Stimulated activated CD4-positive, alpha-beta T cell treated with anti-CD3 and anti-CD28 coated beads, Interleukin-2, amount 100 ng/mL, for 24 hours (primary cell): ENCODE measurements at places on chromosomes 7 and 10.

DNA sequence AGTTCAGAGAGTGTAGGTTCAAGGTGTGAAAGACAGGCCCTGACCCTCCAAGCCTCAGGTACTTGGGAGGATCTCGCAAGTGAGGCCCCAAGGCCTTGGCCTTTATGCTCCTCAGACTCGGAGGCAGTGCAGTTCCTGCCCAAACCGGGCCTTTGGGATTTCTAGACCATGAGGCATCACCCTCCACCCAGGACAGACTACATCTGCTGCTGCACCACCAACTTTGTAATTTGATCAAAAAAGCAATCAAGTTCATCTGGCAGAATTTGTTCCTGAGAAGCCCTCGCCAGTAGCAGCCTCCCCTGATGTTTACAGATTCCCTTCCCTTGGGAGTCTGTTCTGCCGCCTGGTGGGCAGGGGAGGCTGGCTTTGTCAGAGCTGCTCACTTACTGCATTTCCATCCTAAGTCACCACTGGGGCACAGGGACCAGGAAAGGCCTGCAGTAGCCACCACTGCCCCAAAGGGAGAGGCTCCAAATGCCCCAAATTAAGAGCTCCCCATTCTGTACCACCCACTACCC, 2.1 kb downstream of the CAMK2G start:
- DNase-seq = no peak

- no peak for DNase-seq
Measured at GRCh38 chr7:36760856-36761762, 36.8 kb upstream of the AOAH start.

DNA sequence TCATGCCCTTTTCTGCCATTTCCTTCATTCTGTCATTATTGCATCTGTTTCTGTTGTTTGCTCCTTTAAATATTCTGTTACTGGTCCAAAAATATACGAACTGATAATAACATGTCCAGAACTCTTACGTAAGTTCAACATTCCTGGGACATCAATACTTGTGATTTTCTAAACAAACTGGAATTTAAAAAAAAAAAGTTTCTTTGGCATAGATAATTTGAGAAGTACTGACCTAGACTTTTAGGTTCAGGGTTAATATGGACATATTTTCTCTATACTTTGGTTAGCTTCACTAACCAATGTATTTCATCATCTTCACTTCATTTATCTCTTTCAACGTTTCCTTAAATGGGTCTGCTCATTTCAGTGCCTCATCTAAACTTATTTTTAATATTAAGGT, 147.3 kb downstream of the JMJD1C start:
- DNase-seq = no peak

GRCh38 chr7:82263920-82264782, 179.4 kb downstream of the CACNA2D1 start:
- DNase-seq = no peak

GRCh38 chr7:2299870-2300512, 14.2 kb downstream of the SNX8 start:
- no peak for DNase-seq
